ENCODE measurements at places on chromosomes 5 and 9. TPM values are rescaled to one million over a fixed set of nuclear protein-coding genes. Genes with fewer than 3 reads are reported as not detected.

The SLC27A6 gene
- not detected for total RNA-seq

The DEPDC1B gene
- total RNA-seq: 1.2 TPM

The SH3RF2 gene
- total RNA-seq: 6.7 TPM

The NPDC1 gene
- total RNA-seq: 23.8 TPM

The TEX48 gene
- not detected for total RNA-seq

The HSD17B4 gene
- total RNA-seq: 122 TPM

The PALM2AKAP2 gene
- total RNA-seq: 4.2 TPM

The LCN2 gene
- total RNA-seq: not detected

The CEP78 gene
- total RNA-seq: 24.1 TPM

The PIGO gene
- total RNA-seq: 8.9 TPM

The FCN1 gene
- total RNA-seq: not detected

The TTC23L gene
- 0.36 TPM for total RNA-seq

The ORM2 gene
- total RNA-seq: not detected

The PTPDC1 gene
- total RNA-seq: 10.8 TPM

The GPSM1 gene
- 48.5 TPM for total RNA-seq
